ENCODE measurements at places on chromosomes 5 and 9.
A peak's percentile ranks its signal among the peaks of the same experiment; 100 is the strongest.

DNA sequence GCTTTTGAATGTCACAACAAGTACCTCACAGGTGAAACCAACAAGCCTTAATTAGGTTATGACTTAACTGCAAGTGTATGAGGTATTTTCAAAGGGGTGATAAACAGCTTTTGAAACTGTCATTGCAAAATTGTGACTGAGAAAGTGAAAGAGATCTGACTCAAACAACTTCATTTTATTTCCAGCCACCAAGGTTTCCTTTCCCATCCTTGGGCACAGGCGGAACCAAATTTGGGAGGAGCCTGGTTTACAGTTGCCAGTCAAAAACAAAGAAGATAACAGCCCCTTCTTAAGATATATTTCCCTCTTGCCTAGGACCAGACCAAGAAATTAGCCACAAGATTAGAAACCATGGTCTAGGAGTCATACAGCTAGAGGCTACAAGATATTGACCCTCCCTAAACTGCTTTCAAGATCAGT lies 417.1 kb downstream of the CSNK1G3 start:
- DNase-seq = no peak

GRCh38 chr5:111776913-111777781 lies 20.2 kb upstream of the NREP start:
- DNase-seq = no peak

DNA sequence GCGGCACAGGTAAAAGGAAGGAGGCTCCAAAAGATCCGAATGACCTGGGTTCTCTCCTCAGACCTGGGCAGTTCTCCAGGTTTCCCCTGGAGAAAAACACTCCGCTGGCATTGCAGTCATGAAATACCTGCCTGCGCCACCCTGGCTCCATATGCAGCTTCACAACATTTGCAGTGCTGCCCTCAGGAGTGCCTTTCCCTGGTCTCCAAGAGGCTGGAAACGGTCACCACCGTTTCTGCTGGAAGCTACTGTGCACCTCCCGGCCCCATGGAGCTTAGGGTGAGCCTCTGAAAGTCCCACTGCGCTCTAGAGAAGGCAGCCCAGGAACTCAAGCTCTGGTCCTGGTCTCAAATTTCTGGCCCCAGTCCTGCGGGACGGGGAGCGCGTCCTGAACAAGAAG lies 670 bp downstream of the UGT3A1 start:
- no peak for DNase-seq

DNA sequence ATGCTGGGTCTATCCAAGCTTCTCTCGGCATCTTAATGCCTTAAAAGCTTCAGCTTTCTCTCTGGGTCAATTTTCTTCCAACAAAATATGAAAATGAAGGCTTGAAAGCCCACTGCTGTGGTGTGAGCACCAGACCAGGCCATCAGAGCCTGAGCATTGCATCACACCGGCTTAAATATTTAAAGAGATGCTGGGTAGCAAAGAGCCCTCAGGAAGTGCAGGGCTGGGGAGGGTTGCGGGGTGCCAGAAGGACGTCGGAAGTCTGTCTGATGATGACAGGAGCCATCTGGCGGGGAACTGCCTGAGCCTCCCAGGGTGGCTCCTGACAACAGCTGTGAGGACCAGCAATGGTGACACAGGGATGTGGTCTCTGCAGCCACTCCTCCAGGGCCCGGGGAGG lies 185.5 kb downstream of the OLFM1 start:
- no peak for DNase-seq

DNA sequence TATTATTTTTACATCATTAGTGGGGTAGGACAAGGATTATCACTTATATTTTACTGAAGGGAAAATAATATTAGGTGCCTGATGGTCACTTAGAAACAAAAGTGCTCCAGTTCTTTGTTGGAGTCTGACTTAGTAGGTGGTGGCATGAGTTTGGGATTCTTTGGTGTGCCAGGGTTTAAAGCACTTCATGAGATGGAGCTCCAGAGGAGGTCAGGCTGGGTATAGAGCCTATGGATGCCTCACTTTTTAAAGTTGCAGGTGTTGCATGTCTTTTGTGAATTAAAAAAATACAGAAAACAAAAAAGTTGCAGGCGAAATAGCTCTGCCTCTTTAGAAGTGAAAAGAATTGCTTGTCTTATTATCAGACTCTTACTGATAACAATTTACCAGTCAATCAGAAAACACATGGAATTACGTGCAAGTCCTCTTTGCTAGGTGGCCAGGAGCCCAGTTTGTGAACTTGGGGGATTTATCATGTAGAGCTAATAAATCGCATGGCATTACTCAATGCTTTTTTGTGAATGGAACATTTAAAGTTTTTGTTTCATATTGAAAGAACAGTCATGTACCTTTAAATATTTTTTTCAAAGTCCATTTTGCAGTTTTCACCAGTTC lies 1.6 kb downstream of the ITK start:
- DNase-seq = no peak

DNA sequence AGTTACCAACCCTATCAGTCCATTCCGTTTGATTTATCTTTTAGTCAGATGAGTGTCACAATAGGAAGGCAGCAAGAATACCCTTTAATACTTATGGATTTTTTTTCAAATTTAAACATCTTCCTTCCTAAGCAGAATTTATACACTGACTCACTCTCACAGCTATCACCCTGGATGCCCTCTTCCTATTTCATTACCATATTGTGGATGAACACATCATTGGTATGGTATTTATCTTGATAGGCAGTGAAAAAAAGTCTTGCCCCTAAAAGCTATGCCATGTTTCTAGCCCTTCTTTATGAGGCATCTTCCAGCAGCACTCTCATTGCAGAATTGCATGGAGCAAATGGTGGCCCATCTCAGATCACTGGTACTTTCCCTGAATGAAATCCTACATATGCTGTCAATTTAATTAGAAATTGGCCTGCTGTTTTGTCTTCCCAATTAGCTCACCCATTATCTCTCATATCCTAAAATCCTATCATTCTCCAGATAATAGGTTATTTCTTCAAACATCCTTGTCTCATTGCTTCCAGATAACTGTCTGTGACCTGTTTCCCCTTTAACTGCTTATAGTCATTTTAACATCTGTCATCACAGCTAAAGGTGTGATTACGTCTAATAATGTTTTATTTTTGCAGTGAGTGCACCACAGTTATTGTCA lies 433.5 kb upstream of the POU5F2 start:
- no peak for DNase-seq

- no peak for DNase-seq
Observed at GRCh38 chr9:111843971-111844370, 49.2 kb upstream of the SHOC1 start.

DNA sequence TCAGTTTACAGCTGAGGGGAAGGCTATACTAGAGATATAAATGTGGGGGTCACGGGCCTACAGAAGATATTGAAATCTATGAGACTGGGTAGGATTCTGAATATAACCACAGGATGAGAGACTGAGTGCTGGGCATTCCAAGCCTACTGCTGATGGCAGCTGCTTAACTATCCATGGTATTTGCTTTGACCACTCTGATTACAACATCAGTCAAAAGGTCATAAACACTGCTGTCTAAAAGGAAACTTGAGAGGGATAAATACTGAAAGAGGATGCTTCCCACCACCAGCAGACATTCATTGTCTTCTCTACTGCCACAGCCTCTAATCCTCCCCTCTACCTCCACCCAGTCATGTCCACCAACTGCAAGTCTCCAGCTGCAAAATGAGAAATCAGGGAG lies 3.8 kb downstream of the ZNF622 start:
- DNase-seq = no peak

- no peak for DNase-seq
Observed at GRCh38 chr9:132059361-132059760, 20.3 kb downstream of the MED27 start.

DNA sequence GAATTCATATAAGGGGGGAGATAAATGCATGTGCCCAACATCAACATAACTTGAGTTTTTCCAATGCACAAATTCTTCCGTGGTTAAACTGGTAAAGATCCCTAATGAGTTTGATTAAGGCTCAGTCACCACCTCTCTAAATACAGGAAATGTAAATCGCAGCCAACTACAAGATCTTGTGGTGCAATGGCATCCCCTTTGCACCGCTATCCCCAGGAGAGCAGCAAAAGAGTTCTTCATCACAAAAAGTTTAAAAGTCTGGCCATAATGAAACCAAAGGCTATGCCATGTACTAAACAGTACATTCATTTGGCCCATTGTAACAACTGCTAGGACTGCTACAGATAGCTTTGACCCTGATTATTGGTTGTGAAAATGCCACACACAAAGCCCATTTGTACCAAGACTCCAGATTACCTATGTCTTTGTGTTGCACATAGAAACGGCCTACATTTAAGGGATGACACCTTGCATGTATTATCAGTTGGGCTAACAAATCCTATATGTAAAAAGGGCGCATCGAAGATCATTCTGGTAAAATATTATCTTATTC lies 44.5 kb downstream of the ZNF608 start:
- DNase-seq = no peak

GRCh38 chr9:113164536-113165300 lies 13.9 kb downstream of the SLC31A2 start:
- DNase-seq = no peak

DNA sequence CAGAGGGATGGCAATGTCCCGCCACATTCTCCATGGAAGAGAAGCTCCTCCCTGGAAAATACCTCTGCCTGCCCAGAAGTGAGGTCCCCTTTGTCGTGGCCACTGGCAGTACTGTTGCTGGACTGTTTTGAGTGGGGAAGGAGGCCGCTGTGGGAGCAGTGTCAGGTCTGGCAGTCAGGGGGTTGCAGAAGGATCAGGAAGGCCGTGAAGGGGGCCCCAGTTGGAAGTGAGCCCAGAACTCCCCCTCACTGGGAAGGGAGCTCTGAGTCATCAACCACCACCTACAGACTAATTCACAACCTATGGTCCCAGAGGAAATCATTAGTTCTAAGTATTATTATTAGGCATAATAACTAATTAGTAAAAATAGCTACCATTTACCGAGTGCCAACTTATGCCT lies 200.4 kb downstream of the TTLL11 start:
- DNase-seq = no peak

DNA sequence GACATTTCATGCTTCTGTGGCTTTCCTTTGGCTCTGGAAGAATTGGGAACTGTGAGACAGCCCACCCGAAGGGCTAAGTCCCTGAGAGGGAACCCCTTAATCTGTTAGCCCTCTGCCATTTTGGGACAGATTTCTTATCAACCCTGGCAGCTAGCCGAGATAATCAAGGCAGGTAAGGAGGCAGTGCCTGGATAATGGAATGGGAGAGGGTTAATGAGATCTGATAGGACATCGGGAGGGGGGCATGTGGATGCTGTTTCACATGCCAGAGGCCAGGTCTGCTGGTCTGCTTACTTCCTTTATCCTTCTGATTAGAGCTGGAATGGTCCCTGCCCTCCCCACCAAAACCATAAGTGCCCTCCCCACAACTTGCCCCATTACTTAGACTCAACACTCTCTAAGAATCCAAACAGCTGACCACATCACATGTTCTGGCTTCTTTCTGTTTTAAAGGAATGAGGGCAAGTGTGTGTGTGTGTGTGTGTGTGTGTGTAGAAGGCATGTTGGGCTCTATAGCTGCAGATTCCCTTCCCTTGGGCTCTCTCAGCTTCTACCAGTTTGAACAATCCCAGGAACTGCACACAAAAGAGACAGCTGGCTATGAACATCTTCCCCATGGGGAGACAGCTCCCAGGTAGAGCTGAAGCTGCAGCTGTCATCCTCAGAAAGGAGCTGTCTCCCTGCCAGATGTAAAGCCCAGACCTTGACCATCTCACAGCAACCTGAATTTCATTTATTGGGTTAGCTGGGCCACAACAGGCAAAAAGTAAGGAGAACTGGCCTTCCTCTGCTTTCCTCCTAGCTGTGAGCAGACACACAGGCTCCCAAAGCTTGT lies 221.3 kb downstream of the PIK3R1 start:
- DNase-seq = no peak

DNA sequence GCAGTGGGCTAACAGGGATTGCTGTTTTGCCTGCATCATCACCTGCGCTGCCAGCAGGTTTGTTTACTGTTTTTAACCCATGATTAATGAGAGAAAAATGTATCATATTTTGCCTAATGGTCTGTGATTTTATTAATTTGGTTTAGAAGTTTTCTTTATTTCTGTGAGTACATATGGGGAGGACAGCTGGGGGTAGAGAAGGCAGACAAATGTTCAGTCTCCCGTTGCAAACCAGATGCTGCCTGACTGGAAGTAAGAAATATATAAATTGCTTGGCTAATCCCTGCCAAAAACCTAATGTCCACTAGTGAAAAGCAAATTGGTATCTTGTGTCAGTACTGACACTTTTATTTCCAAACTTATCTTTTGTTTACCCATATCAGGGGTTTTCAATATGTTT lies 1766.1 kb upstream of the C9orf72 start:
- no peak for DNase-seq

GRCh38 chr9:133821601-133822429 lies 83.7 kb upstream of the SARDH start:
- DNase-seq = no peak

- DNase-seq = no peak
Observed at GRCh38 chr5:112529525-112529924, 110.4 kb upstream of the EPB41L4A start.

GRCh38 chr9:85223506-85224125 lies 518.1 kb downstream of the AGTPBP1 start:
- DNase-seq = no peak

DNA sequence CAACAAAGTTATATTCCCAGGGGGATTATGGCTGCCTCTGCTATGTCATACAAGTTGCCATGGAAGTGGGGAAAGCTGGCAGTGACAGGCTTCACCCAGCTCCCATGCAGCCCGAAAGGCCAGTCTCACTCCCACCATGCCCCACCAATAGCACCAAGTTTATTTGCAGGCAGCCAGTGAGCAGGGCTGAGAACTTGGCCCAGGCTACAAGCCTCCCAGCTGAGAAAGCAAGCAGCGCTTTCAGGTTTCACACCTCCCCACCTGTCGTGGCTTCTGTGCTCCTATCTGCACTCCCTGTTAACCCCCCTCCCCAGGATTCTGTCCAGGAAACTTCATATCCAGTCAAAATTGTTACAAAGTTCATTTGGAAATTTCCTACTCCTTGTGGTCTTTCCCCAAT lies 155.0 kb downstream of the SAXO1 start:
- DNase-seq = no peak

- DNase-seq = peak; percentile 4
Observed at GRCh38 chr9:6758498-6759184, 868 bp downstream of the KDM4C start.

DNA sequence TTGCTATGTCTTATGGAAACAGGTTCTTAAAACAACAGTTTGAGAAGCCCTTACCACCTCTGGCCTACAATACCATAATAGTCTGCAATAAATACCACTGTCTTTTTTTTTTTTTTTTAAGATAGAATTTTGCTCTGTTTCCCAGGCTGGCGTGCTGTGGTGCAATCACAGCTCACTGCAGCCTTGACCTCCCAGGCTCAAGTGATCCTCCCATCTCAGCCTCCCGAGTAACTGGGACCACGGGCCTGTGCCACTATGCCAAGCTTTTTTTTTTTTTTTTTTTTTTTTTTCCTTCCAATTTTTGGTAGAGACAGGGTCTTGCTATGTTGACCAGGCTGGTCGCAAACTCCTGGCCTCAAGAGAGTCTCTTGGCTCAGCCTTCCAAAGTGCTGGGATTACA lies 37.0 kb downstream of the AFF4 start:
- DNase-seq = no peak

DNA sequence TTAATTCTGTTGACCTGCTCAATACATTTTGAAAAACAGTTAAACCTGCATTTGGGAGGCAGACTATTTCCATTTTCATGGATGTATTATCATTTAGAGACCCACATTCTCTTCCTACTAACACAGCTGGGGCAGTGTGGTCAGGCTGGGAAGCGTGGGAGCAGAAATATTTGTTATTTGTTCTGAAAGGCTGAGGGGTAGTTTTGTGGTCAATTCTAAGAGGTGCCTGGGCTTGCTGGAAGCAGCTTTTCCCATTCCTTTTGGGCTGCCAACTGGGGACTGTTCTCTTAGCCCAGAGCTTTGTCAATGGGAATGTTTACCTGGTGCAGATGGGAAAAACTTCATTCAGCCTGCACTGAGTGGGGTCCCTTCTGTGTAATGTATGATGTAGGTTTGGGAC lies 171.4 kb upstream of the DAP start:
- no peak for DNase-seq
